Amniotic stem cell (primary cell): ENCODE measurements at places on chromosomes 12 and 14.

DNA sequence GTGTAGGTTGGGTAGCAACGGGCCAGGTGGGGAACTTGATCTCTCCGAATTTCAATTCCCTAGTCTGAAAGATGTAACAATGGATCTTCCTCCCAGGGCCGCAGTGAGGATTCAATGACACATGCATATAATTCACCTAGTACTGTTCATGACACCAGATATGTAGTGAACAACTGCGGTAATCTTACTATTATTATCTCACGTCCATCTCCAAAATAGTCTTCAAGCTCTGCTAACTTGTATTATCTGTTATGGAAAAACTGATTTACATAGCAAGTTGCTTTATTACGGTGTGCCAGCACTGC lies 26.4 kb downstream of the MOK start:
- no peak for DNase-seq

DNA sequence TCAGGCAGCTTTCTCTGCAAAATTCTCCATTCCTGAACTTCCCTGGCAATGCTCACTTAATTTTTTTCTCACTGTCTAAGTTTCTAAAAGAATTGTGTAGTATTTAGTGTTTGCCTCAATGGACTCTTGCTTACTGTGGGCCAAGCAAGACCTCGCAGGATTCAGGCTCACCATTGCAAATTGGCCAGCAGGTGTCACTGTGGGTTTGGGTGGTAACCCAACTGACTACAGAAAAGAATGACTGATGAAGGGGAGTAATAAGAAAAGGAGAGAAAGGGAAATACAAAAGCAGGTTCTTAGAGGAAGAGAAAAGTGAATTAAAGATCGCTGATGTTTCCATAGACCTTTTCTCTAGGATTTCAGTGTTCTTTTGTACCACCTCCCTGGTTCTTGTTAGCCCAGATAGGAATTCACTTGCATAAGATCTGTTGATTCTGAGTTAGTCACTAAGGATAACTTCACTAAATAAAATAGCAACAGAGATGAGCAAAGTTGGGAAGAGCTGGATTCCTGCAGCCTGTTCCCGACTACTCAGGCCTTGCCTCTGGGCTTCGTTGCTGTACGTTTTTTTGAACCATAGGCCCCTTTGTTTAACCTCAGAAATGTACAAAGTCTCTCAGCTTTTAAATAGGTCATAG lies 386.5 kb upstream of the DDHD1 start:
- peak; percentile 65 for DNase-seq

DNA sequence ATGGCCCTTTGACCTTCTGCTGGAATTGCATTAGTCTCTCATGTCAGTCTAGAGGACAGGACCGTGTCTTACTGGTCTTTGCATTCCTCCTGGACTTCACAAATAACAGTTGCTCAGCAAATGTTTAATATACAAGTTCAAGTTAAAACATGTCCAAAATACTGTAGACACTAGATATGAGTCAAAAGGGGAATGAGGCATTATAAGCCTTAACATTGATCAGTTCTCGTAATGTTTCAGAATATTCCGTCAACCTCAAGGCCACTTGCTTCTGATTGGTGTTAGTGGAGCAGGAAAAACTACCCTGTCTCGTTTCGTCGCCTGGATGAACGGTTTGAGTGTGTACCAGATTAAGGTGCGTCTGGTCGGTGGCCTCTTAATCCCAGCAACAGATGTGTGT lies 59.9 kb downstream of the HSP90AA1 start:
- DNase-seq: no peak

DNA sequence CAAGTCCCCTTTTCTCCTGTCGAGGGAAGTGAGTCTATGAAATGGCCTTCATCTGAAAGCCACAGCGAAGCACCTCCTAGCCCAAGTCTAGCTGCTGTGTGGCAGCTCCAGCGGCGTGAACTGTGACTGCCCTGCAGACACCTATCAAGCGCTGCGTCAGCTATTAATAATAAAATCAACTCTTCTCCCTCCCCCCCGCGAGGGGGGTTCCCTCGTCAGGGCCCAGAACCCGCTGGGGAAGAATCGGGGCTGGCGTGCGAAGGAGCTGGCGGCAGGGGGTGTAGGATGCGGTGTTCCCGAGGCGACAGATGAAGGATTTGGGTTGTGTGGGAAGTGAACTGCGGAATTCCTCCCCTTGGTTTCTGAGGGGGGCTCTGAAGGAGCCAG lies 662 bp upstream of the ATP2A2 start:
- DNase-seq: no peak
